ENCODE measurements at places on chromosomes 1 and 21. TPM values are rescaled to one million over a fixed set of nuclear protein-coding genes. Genes with fewer than 3 reads are reported as not detected.
A peak's percentile ranks its signal among the peaks of the same experiment; 100 is the strongest.

ADAMTS4 gene
- 7.8 TPM for total RNA-seq

TXLNA gene
- total RNA-seq = 47.5 TPM

HPCA gene
- not detected for total RNA-seq

RCOR3 gene
- 46.7 TPM for total RNA-seq

CFHR4 gene
- not detected for total RNA-seq

LEFTY2 gene
- 2.2 TPM for total RNA-seq

NMNAT2 gene
- total RNA-seq = 0.38 TPM

LDLRAD1 gene
- total RNA-seq = 0.41 TPM

- H3K4me1 ChIP-seq = peaks cover 4% of the 10 kb centered on the region
- no peak overlapping the region for H3K27ac ChIP-seq
- H3K4me3 ChIP-seq = no peak overlapping the region
- H3K36me3 ChIP-seq = no peaks in the 10 kb centered on the region
Measured at GRCh38 chr1:45957684-45958083, 154.3 kb downstream of the MAST2 start.

GRCh38 chr1:226799634-226800281 lies 60.7 kb upstream of the ITPKB start:
- peaks cover 4% of the 10 kb centered on the region for H3K4me1 ChIP-seq
- H3K4me3 ChIP-seq = no peak overlapping the region
- no peaks in the 10 kb centered on the region for H3K36me3 ChIP-seq
- no peak for DNase-seq
- H3K27me3 ChIP-seq = no peaks in the 10 kb centered on the region
- H3K27ac ChIP-seq = peak overlapping the region; percentile 49

DNA sequence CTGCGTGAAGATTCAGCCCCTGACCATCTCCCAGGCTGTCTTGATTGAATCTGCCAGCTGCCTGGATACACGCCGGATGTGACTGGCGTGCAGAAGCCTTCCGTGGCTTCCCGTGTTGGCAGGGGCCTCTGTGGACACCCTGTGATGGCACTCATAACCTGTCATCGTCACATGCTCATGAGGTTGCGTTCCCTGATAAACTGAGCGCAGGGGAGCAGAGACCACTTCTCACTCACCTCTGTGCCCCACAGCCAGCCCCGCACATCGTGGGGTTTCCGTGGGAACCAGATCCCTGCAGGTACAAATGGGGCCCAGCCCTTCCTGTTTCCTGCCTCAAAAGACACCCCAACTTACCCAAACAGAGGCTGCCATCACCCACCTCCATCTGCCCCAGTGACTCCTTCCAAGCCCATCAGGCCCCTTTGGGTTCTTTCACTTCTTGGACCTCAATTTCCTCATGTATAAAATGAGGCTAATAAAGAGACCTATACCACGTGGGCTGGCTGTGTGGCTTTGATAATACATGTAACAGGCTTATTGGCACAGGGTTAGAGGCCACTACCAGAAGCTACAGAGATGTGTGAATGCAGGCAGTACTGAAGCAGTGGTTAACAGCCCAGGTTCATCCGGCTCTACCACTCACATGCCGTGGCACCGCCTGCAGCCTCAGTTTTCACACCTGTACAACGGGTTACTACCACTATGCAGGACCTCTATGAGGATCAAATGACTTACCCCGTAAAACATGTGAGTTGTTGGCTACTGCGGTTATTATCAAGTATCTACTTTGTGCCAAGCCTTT lies 23.6 kb downstream of the HTR6 start:
- H3K36me3 ChIP-seq = peaks cover 2% of the 10 kb centered on the region
- no peaks in the 10 kb centered on the region for H3K4me1 ChIP-seq
- no peak overlapping the region for H3K4me3 ChIP-seq
- H3K27me3 ChIP-seq = no peaks in the 10 kb centered on the region
- DNase-seq = no peak
- no peak overlapping the region for H3K27ac ChIP-seq

GRCh38 chr1:201356236-201356635 lies 21.2 kb downstream of the TNNT2 start:
- H3K27me3 ChIP-seq = no peaks in the 10 kb centered on the region
- H3K36me3 ChIP-seq = no peaks in the 10 kb centered on the region
- H3K4me1 ChIP-seq = no peaks in the 10 kb centered on the region
- H3K27ac ChIP-seq = no peak overlapping the region
- no peak overlapping the region for H3K4me3 ChIP-seq

DNA sequence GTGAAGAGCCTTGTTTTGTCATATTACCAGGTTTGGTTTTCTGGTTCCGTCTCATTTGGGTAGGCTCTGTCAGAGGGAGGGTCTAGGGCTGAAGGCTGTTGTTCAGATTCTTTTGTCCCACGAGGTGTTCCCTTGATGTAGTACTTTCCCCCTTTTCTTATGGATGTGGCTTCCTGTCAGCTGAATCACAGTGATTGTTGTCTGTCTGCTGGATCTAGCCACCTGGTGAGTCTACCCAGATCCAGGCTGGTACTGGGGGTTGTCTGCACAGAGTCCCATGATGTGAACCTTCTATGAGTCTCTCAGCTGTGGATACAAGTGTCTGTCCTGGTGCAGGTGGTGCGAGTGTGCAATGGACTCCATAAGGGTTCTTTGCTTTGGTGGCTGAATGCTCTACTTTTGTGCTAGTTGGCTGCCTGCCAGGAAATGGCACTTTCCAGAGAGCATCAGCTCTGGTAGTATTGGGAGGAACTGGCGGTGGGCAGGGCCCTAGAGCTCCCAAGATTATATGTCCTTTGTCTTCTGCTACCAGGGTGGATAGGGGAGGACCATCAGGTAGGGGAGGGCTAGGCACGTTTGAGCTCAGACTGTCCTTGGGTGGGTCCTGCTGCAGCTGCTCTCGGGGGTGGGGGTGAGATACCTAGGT lies 246.0 kb downstream of the RYR2 start:
- H3K27me3 ChIP-seq = no peaks in the 10 kb centered on the region
- no peak overlapping the region for H3K27ac ChIP-seq
- no peak overlapping the region for H3K4me3 ChIP-seq
- DNase-seq = no peak

GRCh38 chr1:29520571-29521437 lies 284.5 kb downstream of the PTPRU start:
- H3K4me3 ChIP-seq = no peak overlapping the region
- H3K4me1 ChIP-seq = no peaks in the 10 kb centered on the region
- no peaks in the 10 kb centered on the region for H3K36me3 ChIP-seq
- DNase-seq = peak; percentile 46

- H3K36me3 ChIP-seq = no peaks in the 10 kb centered on the region
- peak overlapping the region; percentile 79 for H3K4me3 ChIP-seq
- peaks cover 50% of the 10 kb centered on the region for H3K4me1 ChIP-seq
- no peaks in the 10 kb centered on the region for H3K27me3 ChIP-seq
- peak; percentile 81 for DNase-seq
Measured at GRCh38 chr1:18955441-18956192, 859 bp downstream of the IFFO2 start.

- DNase-seq = no peak
- H3K4me3 ChIP-seq = no peak overlapping the region
- no peak overlapping the region for H3K27ac ChIP-seq
- H3K36me3 ChIP-seq = no peaks in the 10 kb centered on the region
- H3K27me3 ChIP-seq = no peaks in the 10 kb centered on the region
Measured at GRCh38 chr1:178926046-178926445, 55.2 kb upstream of the ANGPTL1 start.

- H3K27me3 ChIP-seq = no peaks in the 10 kb centered on the region
- no peak overlapping the region for H3K27ac ChIP-seq
- H3K4me3 ChIP-seq = no peak overlapping the region
Measured at GRCh38 chr1:6001992-6002576, 9.9 kb upstream of the NPHP4 start.

DNA sequence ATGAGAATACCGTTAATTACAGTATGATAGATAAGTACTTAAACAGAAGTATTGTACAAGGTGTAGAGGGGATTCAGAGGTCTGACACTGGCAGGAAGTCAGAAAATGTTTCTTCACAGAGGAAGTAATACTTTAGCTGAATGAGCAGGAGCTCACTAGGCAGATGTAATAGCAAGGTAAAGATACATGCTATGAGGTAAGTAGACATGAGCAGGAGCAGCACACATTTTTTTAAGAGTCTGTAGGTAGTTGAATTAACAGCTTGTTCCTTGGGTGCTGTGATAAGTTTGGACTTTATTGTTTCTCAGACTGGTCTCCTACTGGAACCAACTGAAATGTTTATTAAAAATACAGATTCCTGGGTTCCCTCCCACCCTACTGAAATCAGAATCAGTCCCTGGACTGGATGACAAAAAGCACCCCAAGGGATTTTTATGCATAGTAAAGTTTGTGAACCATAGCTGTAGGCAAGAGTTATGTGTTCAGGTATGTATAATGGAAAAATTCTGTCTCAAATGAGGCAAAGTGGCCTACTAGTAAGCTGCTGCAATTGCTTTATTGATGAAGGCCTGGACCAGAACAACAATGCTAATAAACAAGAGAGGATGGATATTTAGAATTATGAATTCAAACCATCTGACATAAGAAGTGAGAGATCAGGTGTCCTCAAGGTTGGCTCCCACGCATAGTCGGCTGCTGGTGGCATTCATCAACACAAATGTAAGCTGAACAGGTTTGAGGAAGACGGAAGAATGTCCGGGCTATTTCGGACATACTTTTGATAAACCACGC lies 902 bp downstream of the AP4B1 start:
- DNase-seq = no peak
- peak overlapping the region; percentile 88 for H3K27ac ChIP-seq
- no peaks in the 10 kb centered on the region for H3K27me3 ChIP-seq
- H3K4me3 ChIP-seq = peak overlapping the region; percentile 76
- H3K4me1 ChIP-seq = peaks cover 10% of the 10 kb centered on the region
- peaks cover 31% of the 10 kb centered on the region for H3K36me3 ChIP-seq

DNA sequence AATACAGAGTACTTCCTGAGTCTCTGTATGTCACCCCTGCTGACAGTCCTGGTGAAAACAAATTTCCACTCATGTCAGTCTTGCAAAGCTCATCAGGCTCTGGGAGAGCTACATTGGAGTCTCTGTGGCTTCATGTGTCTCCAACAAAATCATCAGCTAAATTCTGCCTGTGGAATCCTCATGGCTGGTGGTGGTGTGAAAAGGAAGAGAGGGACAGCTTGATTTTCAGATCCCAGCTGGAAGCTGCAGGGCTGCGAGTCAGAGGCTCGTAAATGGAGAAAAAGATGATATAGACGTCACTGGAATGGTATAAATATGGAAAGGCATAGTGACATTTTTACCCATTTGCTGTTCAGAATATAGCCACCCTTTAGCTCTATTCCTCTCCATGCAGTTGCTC lies 150.2 kb downstream of the ASTN1 start:
- no peaks in the 10 kb centered on the region for H3K4me1 ChIP-seq
- H3K27me3 ChIP-seq = no peaks in the 10 kb centered on the region
- no peak overlapping the region for H3K27ac ChIP-seq
- DNase-seq = no peak
- H3K4me3 ChIP-seq = no peak overlapping the region
- H3K36me3 ChIP-seq = no peaks in the 10 kb centered on the region

DNA sequence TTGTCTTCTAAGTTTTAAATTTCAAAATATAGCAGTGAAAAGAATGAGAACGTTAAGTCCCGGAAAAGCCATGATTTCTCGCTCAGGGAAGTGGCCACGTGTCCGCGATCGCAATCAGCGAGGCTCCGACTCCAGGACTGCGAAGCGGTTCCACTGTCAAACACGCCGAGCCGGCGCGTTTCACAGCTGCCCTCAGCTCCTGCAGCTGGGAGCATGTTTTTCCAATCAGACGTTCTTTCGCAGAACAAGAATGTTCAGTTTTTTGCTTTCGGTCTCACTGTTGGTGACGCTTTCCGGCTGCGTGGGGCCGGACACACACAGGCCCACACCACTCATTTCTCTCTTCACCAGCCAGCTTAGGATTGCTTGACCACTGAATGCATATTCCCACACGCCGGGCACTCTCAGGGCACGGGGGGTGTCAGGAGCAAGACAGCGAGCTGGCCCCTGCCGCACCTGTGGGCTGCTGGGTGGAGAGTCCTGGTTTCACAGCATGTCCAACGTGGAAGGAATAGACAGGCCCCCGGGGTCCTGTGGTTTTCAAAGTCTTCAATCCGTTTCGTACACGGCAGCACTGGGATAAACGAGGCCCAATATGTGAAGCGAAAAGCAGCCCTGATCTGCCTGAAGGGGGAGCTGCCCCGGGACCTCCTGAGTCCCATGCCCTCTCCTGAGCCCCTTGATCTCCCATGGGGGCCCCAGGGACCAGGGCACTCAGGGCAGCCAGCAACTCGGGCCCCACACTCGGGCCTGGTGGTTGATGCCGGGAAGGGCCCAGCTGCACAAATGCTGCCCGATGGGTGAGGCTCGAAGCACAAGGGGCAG lies 47.3 kb upstream of the COL18A1 start:
- peak overlapping the region; percentile 34 for H3K27ac ChIP-seq
- no peak for DNase-seq
- H3K36me3 ChIP-seq = no peaks in the 10 kb centered on the region

- H3K27me3 ChIP-seq = no peaks in the 10 kb centered on the region
- no peak overlapping the region for H3K4me3 ChIP-seq
- no peak for DNase-seq
- H3K4me1 ChIP-seq = no peaks in the 10 kb centered on the region
Measured at GRCh38 chr1:174080819-174081218, 58.7 kb upstream of the RC3H1 start.

DNA sequence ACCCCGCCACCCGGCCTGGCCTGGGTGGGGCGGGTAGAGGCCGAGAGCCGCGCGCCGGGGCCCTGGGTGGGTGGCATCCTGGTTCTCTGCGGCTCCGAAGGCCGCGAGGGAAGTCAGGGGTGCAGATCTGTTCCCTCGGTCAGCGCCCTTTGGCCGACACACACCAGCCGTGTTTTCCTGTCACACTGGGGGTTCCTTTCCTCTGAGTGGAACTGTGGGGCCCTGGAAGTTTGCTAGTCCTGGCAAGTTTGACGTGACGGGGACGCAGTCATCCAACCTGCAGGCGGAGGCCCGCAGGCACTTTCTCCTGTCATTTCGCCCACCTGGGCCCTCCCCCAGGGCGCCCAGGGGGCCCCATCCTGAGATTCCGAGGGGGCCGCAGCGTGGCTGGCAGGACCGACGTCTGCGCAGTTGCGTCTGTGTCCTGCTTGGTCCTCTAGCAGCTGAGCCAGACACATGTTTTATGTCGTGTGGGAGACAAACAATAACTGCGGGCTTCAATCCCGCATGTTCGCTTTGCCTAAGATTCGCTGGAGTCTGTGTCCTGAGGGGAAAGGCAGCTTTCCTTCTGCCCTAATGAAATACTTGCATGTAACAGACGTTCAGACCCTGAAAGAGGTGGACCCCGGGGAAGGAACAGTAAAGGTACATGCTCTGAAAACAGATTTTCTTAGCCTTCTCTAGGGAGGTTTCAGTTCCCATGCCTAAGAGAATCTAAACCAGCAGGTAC lies 1.5 kb downstream of the FAM163A start:
- no peak overlapping the region for H3K4me3 ChIP-seq
- no peak for DNase-seq
- no peaks in the 10 kb centered on the region for H3K36me3 ChIP-seq
- H3K27ac ChIP-seq = no peak overlapping the region

Data from upper lobe of right lung (tissue), 1 donor.